ENCODE measurements at places on chromosomes 6 and 20.

DNA sequence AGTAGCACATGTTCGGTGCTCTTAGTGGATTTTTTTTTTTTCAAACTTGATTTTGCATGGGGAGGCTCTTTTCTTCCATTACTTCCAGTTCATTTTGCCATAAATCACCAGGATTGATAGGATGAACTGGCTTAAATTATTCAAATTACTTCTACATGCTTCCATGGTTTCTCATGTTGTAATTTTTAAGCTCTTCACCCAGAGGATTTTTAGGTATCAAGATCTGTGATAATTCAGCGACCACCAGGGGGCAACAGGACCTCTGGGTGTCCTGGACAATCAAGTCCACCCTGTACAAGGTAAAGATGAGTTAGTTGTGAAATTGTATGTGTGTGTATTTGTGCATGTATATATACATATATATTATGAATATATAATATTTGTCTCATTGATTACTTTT lies 4.2 kb upstream of the EPHA7 start:
- no peak for DNase-seq

GRCh38 chr6:148648754-148649453 lies 97.9 kb upstream of the UST start:
- DNase-seq: no peak

GRCh38 chr6:156033598-156033997 lies 578.0 kb upstream of the NOX3 start:
- DNase-seq: no peak

GRCh38 chr6:114886670-114887436 lies 544.0 kb upstream of the HS3ST5 start:
- no peak for DNase-seq

GRCh38 chr20:41889126-41889843 lies 271.1 kb upstream of the CHD6 start:
- no peak for DNase-seq

- no peak for DNase-seq
These were observed 201.6 kb upstream of the SNX9 start for GRCh38 chr6:157621406-157621805.

Data from activated CD4-positive, alpha-beta T cell treated with anti-CD3 and anti-CD28 coated beads, Interleukin-2, amount 50 U/mL, for 48 hours (primary cell).